ENCODE measurements at places on chromosomes 7 and 10. TPM values are rescaled to one million over a fixed set of nuclear protein-coding genes. Genes with fewer than 3 reads are reported as not detected.

DNA sequence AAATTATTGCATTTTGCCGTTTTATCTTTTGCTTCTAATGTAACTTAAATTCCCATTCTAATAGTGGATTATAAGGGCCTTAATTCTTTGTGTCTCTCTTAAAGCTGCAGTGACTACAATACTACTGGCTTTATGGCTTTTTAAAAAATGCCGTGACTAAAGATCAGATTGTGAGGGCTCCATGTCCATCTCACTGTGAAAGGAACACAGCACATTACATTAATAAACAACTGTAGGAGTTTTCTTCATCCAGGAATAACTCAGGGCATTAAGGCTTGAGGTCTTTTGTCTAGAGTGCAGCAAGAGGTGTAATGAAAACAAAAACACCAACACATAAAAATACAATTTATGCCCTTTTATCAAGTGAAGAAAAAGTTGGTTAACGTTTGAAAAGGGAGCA lies 205.3 kb downstream of the SKAP2 start:
- DNase-seq: no peak

DNA sequence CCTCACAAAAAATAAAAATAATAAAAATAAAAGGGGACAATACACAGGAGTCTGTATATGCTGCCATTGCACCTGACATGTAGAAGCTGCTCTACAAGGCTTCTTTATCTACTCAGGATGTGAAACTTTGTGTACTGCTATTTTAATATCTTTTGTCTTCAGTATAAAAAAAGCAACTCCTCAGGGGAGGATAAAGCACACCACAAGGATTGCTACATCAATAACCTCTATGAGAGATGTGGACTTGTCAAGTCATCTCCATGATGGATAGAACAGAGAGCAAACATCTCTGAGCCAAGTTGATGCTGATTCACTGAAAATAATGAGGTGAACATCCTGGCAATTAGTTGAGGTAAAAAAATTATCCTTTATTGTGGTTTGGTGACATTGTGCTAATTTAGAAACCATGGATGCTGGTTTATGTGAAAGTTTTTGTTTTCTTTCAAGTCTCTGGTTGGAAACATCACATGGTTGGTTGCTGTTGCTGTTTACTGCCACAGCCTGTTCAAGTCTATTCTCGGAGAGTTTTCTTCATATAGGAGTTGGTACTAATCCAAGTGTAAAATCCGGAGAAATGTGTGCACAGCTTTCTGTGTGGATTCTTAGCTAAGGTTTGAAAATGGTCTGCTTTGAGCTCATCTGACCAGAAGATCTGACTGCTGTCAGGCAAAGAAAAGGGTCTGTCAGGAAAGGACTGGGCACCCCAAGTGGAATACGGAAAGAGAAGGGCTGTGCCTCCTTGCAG lies 1.5 kb upstream of the HECW1 start:
- no peak for DNase-seq

DNA sequence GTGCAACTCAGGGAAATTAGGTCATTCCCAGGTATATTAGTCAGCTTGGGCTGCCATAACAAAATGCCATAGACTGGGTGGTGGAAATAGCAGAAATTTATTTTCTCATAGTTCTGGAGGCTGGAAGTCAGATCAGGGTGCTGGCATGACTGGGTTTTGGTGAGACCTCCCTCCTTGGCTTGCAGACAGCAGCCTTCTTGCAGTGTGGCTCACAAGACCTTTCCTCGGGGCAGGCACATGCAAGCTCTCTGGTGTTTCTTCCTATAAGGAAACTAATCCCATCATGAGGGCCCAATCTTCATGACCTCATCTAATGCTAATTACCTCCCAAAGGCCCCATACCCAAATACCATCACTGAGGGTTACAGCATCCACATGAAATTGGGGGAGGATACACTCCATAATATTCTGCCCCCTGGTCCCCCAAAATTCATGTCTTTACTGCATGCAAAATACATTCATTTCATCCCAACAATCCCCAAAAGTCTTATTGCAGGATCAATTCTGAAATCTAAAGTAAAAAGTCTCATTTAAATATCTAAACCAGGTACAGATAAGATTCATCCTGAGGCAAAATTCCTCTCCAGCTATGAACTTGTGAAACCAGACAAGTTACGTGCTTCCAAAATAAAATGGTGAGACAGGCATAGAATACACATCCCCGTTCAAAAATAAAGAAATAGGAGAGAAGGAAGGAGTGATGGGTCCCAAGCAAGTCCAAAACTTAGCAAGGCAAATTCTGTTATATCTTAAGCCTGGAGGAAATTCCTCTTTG lies 17.4 kb upstream of the CBLL1 start:
- no peak for DNase-seq

- DNase-seq: no peak
Observed at GRCh38 chr10:119502618-119503155, 39.8 kb downstream of the RGS10 start.

SMKR1 gene
- 1.7 TPM for total RNA-seq

GIMAP5 gene
- 41.1 TPM for total RNA-seq

- no peak for DNase-seq
Observed at GRCh38 chr7:146773506-146773905, 656.9 kb downstream of the CNTNAP2 start.

DNA sequence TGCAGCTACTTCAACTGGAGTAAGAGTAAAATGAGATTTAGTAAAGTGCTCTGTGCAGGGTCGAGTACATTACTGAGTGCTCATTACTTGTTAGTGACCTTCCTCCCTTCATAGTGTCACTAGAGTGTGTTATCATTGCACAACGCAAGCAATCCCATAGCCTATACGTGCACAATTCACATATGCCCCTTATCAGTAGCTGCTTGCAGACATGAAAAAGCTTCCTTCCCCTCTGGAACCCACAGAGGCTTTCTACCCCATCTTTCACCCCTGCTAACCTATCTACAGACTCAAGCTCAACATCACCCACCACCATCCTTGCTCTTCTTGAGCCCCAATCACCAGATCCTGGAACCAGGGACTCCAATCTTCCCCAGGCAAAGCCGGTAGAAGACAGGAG lies 59.3 kb downstream of the C7orf25 start:
- DNase-seq: no peak

- DNase-seq: no peak
Observed at GRCh38 chr10:6083523-6084475, 5.0 kb upstream of the RBM17 start.

DNA sequence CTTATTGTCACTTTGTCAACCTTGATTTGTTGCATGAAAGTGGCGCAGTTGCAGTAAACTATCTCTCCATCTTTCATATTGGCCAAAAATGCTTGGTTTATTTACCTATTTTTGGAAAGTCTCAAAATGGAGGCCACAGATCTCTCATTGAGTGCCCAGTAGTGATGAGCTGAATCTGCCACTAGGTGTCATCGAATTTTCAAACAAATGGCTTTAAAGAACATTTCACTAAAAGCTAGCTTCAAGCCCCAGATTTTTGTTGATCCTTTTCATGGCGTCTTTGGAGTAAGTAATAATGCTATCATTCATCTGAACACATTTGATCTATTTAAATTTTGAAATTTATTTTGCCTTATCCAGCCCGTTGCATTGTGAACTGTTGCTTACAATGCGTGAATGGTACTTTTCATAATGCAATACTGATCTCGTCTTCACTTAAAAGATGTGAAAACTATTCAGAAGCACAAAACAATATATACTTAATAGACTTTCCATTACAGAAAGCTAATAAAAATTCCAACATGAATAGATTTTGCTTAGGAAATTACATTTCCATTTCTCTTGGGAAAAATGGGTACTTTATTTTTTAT lies 236.2 kb downstream of the DNAJB9 start:
- DNase-seq: no peak

HEPACAM2 gene
- total RNA-seq: not detected

DNA sequence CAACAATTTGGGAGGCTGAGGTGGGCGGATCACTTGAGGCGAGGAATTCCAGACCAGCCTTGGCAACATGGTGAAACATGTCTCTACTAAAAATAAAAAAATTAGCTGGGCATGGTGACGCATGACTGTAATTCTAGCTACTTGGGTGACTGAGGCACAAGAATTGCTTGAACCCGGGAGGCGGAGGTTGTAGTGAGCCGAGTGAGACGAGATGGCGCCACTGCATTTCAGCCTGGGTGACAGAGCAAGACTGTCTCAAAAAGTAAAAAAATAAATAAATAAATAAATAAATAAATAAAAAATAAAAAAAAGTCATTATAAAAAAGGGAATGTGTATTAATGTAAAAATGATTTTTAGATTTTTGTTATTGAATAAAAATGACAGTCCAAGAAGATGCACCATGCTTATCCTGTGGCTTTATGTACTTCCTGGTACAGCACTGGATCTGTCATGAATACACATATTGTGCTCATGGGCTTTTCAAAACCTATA lies 658.8 kb upstream of the LRRN3 start:
- DNase-seq: no peak

DNA sequence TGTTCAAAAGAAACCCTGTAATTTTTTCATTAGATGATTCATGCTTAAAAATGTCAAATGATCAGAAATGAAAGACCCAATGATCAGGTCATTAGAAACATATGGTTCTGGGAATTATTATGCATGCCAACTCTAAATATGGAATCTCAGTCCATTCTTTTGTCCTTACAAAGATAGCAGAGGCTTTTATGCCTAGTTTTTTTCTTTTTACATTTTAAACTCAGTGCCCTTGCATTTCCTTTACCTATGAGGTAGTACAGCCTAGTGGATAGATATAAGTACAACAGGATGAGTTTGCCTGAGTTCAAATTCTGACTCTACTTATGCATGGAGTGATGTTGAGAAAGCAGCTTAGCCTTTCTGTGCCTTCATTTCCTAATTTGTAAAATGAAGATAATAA lies 392.9 kb downstream of the SUGCT start:
- DNase-seq: no peak

DNA sequence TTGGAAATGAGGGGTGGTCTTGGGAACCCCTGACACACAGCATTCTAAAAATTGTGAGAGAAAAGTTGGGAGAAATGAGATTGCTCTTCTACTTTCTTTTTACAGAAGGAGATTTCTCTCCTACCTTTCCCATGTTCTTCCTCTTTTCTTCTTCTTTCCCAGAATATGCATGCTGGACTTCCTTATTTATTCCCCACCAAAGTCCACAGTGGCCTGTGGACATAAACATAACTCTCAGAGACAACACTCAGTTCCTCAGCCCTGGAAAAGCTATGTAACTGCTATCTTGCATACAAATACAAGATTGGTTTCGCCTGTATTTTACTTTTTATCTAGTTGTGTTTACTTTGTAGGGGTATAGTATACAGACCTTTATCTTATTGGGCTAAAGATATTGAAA lies 54.6 kb upstream of the C1GALT1 start:
- DNase-seq: no peak

DNA sequence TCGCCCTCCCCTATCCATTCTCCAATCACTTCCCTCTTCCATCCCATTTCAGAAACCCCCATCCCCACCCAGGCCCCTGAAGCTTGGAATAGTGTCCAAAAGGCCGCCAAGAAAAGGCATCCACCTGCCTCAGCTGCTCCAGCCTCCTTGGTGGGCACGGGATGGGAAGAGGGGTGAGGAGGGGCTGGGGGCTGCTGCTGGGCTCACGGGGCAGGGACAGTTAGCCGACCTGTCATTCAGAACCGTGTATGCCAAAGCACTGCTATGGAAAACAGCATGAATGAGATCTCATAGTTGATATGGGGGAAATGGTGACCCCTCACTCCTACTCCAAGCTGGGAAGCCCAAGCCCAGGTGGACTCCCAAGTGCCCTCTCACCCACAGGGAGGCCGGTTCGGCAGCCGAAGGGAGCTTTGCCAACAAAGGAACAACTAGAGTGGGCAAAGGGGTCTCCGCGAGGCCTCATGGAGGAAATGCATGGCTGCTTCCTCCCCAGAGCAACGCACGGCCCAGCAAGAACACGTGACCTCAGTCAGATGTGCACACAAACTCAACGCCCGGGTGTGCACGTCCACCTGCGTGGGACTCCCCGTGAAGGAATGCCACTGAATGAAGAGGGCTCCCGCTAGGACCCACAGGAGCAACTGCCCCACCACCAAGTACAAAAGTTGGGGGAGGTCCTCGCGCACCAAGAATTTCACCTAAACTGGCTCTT lies 52.5 kb downstream of the EBF3 start:
- no peak for DNase-seq

TAS2R41 gene
- 3.3 TPM for total RNA-seq

MMD2 gene
- total RNA-seq: not detected

HPSE2 gene
- 13.6 TPM for total RNA-seq

DNA sequence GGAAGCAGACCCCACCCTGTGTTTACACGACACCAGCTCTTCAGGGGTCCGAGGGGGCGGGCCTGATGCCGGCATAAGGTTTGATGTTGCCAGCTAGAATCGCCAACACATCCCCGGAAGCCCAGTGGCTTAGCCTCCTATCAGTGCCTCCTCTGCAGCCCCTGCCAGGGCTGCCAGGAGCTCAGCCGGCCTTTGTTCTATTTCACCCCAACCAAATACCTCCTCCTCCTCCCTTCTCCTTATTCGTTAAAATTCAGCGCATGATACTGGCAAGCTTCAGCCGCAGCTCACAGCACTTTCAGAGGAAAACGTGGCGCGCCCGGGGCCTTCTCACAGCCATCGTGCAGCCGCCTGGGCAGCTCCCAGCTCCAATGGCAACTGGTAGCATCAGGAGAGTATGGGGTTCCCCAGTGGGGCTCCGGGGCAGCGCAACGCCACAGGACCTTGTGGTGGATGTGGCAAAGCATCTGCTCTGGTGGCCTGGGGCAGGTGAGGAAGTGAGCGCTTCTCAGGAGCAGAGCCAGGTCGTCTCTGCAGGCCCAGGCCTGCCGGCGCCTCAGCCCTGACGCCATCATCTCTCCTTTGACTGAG lies 176.4 kb upstream of the RHEB start:
- DNase-seq: no peak

- DNase-seq: no peak
Observed at GRCh38 chr10:113641702-113642101, 22.1 kb downstream of the NRAP start.

DNA sequence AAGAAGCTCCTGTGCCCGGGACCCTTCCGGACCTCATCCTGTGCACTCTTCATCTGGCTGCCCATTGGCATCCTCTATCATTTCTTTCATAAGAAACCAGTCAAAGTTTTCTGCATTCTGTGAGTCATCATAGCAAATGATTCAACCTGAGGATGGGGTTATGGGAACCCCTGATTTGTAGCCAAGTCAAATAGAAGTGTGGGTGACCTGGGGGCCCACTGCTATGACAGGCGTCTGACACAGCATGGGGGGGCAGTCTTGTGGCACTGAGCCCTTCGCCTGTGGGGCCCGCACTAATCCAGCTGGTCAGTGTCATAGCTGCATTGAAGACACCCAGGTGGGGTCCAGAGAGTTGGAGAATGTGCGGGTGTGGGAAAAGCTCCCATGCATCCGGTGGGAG lies 230.4 kb downstream of the USP6NL start:
- no peak for DNase-seq

DNA sequence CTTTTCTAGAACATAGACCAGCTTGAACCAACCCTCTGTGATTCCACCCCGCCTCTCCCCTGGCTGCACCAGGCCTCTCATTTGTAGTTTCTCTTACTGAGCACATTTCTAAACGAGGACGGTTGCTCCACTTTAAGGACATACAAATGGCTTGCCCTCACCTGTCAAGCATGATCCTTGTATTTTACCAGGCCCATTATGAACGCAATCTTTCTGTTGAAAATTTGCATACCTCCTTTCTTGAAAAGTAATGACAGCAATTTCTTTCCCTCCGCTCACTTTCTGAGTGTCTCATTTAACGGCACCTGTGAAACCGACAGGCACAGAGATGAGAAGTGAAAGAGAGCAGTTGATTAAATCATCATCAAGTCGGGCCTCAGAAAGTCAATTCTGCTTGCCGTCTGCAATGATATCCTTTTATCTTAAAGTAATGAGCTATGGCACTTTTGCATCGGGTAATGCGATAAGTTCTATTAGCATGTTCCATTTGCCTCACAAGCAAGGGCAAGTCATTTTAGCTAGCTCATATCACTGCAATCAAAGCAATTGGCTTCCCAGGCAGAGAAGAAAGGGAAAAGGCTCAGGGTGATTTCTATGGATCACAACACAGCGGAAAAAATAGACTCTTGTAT lies 705.6 kb upstream of the GALNT17 start:
- no peak for DNase-seq

Data from uterus (tissue), 4 donors.